Stimulated activated CD4-positive, alpha-beta T cell treated with anti-CD3 and anti-CD28 coated beads, TNF-alpha, amount 100 ng/mL, for 48 hours (primary cell): ENCODE measurements at places on chromosomes 16 and 17.

DNA sequence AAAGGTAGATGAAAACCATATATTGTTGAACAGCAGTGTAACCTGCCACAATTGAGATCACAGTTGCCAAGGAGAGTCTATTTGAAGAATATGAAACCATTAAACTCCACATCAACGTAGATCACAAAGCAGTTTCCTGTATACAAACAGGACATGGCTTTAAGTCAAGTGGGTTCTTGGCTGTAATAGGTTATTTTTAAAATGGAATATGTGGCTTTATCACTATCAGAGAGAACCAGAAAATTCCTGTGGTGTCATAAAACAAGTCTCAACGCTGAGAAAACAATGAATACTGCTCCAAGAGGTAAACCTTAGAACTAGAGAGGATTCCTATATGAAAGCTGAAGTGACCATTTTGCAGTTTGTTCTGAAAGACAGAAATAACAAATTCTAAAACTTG lies 999.7 kb downstream of the CDH11 start:
- DNase-seq, result no peak

- no peak for DNase-seq
Observed at GRCh38 chr17:73166731-73167581, 2.1 kb downstream of the SSTR2 start.

DNA sequence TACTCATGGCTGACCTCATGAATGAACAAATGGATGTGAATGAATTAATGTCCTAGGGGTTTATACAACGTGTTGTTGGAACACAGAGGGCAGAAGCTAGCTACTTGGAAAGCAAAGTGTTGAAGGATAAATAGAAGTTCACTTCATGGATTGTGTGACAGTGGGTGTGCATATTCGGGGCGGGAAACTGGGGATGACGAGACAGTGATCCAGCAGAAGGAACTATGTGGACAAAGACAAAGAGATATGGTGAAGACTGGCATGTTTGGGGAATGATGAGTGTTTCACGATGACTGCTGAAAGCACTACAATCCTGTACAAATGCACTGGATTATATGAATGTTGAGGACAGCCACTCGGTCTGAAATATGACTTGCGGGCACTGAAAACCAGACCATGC lies 250.5 kb upstream of the C16orf82 start:
- no peak for DNase-seq

DNA sequence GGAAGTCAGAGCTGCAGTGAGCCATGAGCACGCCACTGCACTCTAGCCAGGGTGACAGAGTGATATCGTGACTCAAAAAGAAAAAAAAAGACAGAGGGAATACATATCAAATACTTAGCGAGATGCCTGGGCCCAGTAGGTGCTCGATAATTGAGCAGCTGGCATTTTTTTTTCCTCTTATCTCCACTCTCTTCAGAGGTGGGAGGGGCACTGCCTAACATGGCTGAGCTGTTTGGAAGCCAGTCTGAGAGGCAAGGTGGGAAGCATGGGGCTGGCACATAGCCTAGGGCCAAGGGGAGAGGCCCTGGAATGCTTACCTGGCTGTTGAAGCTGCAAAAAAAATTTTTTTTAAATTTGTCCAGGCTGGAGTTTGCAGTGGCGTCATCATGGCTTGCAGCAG lies 38.4 kb downstream of the HIC1 start:
- no peak for DNase-seq

DNA sequence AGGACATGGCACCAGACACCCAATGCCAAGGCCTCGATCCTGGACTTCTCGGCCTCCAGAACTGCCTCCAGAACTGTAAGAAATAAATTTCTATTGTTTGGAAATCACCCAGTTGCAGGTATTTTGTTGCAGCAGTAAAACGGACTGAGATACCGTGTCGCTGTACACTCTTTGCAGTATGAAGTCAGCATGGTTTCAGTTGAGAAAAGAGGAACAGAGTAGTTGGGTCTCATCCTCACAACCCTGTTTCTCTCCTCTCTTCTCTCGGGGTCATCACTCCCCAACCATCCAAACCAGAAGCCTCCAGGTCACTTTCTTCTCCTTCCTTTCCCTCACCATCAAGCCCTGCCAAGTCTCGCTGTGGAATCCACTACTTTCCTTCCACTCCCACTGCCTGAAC lies 77.8 kb downstream of the ADCY9 start:
- DNase-seq, result no peak

DNA sequence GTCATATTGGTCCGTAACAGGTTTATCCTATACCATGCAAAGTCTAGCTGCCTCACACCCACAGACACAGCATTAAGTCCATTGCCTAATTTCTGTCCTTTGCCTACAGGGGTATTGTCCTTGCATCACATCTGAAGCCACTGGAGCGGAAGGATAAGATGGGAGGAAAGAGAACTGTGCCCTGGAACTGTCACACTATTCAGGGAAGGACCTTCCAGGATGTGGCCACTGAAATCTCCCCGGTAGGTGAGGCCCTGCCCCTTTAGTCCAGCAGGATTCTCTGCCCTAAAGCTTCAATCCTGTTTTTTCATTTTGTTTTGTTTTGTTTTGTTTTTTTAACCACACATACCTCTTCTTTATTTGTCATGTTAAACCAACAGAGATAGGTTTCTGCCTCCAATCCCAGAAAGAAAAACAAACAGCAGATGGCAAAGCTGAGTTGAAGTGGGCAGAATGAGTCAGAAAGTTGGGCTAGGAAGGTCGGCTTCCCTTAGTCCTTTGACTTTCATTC lies 2.2 kb upstream of the EFTUD2 start:
- no peak for DNase-seq

GRCh38 chr17:28180449-28180848 lies 138.0 kb downstream of the NLK start:
- no peak for DNase-seq

GRCh38 chr17:4135489-4135888 lies 7.3 kb downstream of the ZZEF1 start:
- DNase-seq, result no peak

DNA sequence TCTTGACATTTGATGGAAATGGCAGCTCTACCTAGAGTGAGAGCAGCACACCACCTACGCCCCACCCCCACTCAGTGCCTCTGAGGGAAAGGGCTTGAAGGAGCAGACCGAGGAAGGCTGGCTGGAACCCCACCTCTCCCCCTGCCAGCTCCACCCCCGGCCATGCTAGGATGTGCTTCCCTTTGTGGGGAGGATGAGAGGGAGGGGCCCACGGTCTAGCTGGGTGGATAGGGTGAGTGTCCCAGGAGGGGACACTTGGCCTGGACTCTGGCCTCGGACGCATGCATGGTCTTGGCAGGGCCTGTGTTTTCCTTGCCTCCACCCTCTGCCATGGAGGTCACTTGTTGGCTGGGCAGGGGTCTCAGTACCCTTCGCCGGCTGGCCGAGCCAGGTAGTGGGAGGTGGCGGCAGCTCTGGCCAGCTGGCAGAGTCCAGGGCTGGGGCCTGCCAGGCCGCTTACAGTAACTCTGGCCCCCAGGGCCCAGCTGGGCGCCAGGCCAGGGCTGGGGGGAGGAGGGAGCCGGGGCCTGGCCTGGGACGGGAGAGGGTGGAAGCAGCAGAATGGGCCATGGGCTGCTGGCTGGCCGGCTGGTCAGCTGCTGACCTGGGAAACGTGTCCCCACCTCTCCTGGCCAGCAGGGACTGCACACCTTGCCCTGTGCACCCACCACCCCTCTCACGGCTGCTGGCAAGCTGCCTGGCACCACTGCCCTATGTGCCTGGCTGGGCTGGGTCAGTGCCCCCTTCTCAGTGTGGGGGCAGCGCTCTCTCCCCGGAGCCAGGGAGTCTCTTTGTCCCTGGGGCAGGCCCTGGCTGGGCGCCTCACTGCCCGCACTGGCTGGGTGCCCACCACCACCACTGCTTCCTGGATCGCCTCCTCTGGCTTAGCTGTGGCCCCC lies 23.0 kb downstream of the RARA start:
- no peak for DNase-seq

GRCh38 chr17:79027925-79028491 lies 4.0 kb downstream of the C1QTNF1 start:
- DNase-seq, result no peak

DNA sequence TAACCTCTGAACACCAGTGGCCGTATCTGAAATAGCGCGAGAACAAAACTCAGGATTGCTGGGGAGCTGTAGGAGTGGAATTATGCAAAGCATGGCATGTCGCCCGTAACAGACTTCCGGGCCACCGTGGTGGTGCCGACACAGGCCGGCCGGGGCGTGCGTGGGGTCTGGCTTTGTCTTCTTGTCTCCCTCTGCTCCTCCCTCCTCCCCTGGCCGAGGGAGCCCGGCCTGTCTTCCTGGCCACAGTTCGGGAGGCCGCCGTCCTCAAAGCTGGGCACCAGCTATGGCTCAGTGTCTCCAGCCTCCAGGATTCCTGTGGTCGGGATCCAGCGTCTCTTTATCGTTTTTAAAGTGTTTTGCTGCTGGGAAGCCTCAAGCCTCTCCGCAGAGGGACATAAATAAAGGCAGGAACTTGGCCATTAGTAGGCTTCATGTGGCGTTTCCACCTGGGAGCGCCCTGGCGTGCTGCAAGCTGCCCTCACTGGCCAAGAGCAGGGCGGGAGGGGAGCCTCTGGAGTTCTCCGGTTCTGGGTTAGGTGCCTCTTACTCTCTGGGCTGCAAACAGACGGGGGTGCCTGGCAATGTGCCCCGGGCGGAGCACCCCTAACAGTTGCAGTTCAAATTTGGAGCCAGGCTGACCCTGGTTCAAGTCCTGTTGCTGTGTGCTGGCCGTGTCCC lies 22.0 kb upstream of the NPTX1 start:
- DNase-seq, result no peak

GRCh38 chr16:57540387-57540786 lies 2.1 kb upstream of the ADGRG5 start:
- no peak for DNase-seq

GRCh38 chr17:81913394-81914102 lies 2.3 kb upstream of the PCYT2 start:
- DNase-seq, result no peak

DNA sequence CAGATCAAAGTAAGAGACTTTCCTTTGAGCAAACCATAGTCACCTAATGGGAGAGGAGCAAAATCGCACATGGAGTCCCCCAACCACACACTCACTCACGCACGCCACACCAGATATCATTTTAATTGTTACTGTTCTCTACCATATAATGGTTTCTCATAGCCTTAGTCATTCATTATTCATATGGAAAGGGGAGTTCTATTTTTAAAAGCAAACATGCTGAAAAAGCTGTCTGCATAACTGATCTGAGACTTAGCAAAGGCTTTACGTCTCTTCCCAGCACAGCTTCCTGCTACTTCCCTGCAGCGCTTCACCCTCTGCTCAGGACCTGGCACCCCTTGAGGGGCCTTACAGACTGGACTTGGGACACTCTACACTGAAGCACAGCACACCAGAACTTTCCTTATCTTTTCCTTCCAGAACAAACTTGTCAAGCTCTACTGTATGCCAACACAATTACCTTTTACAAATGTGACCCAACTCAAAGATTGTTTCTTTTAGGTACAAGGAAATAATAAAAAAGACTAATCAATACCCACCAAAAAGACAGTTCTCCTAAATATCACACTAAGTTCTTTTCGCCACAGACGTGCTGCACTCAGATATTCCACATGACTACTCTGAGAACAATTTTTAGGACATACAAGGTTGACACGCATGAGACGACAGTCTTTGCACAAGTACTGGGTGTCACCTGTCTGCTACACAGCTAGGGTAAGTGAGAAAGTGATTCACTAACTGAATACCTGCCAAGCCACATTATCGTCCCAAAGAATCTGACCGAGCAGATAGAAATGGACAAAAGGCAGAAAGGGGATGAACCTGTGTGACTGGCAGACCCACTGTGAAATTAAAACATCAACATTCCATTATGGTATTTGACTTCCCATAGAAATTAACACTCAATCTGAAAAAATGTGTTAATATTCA lies 21.5 kb downstream of the SRP68 start:
- DNase-seq, result no peak

GRCh38 chr16:85204242-85205010 lies 92.2 kb upstream of the CIBAR2 start:
- DNase-seq, result no peak

DNA sequence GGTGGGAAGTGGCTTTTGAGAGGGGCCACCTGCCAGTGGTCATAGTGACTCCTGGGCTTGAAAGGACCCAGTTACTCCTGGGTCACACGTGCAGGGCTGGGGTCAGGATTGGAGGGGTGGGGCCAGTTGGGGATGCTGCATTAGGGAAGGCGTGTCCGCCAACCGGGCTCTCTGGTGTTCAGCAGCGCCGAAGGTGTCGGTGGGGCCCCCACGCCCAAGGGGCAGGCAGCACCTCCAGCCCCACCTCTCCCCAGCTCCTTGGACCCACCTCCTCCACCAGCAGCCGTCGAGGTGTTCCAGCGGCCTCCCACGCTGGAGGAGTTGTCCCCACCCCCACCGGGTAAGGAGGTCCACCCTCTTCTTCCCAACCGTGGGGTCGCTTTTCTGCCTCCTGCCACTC lies 9.5 kb downstream of the ABI3 start:
- no peak for DNase-seq

GRCh38 chr17:73387746-73388577 lies 76.2 kb upstream of the CDC42EP4 start:
- no peak for DNase-seq

GRCh38 chr17:6661464-6661848 lies 9.9 kb downstream of the C17orf100 start:
- DNase-seq, result no peak

DNA sequence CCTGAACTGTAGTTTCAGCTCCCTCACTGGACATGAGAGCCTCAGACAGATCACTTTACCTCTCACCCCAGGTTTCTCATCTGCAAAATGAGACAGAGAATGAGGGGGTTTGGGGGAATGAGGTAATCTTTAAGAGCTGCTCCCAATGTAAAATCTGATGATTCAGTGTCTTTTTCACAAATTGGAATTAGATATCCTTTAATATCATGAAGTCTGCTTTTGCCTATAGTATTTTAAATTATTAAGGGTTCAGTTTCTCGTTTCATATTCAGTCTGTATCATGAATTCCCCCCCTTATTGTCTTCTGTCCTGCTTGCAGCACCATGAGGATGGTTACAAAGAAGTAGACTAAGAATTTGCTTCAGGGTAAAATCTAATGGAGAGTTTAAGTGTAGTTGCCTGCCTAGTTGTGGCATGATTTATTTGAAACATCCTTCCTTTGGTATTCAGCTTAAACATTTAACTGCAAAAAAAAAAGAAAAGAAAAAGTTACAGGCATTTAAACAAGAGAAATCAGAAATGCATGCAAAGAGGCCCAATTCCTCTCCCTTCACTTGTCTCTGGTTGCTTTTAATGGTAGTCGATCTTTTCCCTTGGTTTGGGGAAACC lies 77.3 kb downstream of the WNT3 start:
- DNase-seq, result no peak

- DNase-seq, result no peak
Observed at GRCh38 chr16:4303973-4304372, 11.9 kb upstream of the GLIS2 start.

DNA sequence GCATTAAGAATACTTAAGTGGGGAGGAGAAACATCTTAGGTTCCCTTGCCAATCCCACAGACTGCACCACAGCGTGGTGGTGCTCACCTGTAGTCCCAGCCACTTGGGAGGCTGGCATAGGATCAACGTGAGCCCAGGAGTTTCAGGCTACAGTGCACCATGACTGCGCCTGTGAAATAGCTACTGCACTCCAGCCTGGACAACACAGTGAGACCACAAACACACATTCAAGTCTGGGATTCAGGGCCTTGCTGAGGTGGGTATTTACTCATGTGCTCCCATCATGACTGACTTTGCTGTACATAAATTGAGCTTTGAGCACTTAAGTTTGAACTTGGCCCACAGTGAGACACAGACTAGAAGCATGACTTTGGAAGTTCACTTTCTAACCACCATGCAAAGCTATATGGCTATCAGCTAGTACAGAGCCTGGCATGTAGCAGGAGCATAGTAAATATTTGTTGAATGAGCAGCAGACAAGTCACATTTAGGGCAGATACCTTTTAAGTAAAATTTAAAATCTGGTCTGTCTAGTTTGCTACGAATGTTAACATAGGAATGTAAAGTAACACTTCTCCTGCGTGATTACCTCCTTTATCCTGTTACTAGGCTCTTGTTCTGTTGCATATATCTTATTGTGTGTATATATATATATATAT lies 33.5 kb downstream of the CEP95 start:
- no peak for DNase-seq
